ENCODE measurements at places on chromosomes 5 and 9.
A peak's percentile ranks its signal among the peaks of the same experiment; 100 is the strongest.

DNA sequence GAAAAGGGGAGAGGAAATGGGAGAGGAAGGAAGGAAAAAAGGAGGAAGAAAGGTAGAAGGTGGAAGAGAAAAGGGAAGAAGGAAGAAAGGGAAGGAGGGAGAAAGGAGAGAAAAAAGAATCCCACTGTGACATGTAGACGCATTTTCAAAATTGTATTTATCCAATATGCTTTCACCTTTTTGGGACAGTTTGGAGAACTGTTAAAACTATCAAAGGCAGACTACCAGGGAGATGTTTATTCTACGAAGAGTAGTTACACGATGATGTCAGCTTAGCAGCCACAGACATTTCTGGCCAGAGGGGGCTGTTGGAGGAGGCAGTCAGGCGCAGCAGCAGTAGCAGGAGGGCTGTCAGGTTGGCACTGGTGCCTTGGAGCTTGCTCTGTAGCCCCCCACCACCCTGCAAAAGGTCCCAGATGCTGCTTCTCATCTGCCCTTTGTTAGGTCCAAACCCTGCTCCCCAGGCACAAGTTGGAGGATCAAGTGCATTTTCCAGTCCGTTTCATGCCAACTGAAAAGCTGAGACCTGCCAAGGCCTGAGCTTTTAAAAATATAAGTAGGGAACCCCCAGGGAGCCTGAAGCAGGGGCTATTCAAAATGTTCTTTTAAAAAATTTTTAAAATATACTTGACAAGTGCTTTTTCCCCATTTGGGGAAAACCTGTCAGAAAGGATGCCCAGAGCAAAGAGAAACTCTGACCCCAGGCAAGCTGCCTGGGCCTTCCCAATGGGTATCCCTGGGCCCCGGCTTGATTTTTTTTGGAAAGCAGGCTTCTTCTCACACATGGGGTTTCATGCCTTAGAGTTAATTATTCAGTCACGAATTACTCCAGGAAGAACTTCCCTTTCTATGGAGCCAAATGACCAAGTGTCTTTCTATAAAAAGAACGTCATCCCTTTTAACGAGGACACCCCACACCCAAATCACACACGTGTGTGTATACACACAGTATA, 203.3 kb downstream of the SLIT3 start:
- DNase-seq, result no peak

- no peak for DNase-seq
Observed at GRCh38 chr5:132227485-132228240, at the start of gene P4HA2. Gene P4HA2 (minus strand): TSS chr5:132227853. CDS start chr5:132218626, 9,227 bp downstream.

DNA sequence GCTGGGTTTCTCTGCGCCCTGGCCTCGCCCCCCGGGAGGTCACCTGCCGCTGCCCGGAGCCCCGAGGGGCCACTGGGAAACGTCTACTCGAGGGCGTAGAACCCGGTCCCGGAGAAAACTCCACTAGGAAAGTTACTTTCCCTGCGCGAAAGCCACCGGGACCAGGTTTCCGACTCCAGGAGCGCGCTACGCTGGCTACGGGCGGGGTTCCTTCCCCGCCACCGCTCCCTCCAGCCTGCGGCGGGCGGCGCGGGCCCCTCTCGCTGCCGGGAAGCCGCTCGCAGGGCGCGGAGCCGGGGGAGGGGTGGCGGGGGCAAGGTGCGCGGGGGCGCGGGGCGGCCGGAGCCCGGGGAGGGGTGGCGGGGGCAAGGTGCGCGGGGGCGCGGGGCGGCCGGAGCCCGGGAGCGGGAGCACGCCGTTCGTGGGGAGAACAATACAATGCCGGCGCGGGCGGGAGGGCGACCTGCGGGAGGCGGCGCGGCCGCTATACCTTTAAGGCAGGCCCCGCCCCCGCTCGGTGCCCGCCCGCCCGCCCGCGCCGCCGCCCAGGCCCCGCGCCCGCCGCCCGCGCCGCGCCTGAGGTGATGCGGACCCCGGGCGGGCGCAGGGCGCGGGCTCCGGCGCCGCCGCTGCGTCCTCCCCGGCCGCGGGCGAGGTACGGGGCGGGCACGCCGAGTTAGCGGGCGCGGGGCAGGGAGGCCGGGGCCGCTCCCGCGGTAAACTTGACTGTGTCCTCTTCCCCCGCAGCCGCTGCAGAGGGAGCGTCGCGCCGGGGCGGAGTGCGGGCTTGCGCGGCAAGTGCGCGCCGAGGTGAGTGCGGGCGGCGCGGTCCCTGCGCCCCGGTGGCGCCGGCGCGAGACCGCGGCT, 278.1 kb downstream of the AOPEP start:
- DNase-seq, result no peak

DNA sequence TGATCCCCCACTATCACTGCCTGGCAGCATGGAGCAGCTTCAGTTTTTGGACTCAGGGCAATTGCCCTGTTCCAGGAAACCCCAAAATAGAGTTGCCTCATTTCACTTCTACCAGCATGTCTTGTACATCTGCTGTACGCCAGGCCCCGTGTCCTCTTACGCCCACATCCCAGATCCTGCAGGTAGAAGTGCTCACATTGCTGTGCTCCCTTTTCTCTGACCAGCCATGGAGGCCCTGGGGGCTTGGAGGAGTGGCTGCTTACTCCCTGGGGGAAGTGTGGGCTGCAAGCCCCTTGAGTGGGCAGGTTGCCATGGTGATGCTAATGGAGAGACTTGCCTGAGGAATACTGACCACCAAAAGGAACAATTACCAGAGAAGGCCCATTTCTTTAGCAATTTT, 55.6 kb upstream of the KCNIP1 start:
- no peak for DNase-seq

GRCh38 chr9:110007477-110008270, 200.3 kb downstream of the C9orf152 start:
- no peak for DNase-seq

DNA sequence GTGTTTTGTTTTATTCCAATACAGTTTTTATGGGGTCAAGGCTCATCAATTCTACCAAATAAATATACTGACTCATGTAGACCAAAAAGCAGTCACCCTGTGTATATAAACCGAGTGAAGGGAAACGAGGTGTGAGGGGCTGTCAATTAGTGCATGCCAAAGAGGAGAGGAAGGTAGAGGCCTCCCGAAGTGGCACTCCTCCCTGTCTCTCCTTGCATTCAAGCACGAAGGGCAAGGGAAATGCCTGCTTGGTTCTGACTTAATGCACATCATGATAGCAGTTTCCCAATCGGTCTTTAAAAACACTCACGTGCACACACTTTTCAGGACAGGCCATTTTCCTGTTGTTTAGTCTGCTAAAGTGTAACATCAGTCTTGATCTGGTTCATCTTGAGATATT, 125.6 kb upstream of the SLCO6A1 start:
- no peak for DNase-seq

GRCh38 chr5:59483971-59484472, 409.5 kb downstream of the PDE4D start:
- DNase-seq, result no peak

GRCh38 chr5:119332208-119332607, 23.6 kb upstream of the TNFAIP8 start:
- DNase-seq, result no peak

GRCh38 chr9:120735415-120736126, 21.3 kb upstream of the MEGF9 start:
- DNase-seq, result peak; percentile 98

DNA sequence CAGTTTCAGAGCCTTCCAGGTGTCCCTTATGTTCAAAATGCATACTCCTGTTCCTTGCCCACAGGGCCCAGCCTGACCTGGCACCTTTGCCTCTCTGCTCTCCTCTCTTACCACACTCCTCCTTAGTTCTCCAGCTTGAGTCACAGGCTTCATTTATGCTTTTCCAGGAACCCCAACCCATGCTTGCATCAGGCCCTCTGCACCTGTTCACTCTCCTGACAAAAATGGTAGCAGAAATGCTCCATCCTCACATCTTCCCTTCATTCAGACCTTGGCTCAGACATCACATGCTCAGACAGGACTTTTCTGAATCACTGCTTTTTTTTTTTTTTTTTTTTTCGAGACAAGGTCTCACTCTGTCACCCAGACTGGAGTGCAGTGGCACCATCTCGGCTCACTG, 15.1 kb upstream of the RNF145 start:
- no peak for DNase-seq

- DNase-seq, result no peak
Observed at GRCh38 chr5:3100921-3101551, 349.6 kb upstream of the IRX2 start.

DNA sequence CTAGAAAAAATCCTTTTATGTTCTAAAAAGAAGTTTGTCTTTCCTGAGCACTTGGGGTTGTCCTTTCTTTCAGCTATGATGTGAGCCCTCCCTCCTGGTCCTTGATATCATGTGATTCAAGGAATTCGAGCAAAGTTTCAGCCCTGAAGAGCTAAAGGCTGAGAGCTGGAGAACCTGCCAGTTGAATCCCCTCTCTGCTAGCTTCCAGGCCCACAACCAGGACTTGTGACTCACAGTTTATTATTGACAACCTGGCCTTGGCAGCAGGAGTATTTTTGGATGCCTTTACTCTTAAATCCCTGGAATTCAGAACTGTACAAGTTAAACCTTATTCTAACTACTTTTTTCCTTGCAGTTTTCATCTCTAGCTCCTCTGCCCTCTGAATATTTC, 182.8 kb downstream of the SPOCK1 start:
- DNase-seq, result no peak

- DNase-seq, result peak; percentile 73
Observed at GRCh38 chr9:32728181-32728580, 55.2 kb upstream of the TMEM215 start.

GRCh38 chr5:113526421-113526820, 12.9 kb downstream of the YTHDC2 start:
- DNase-seq, result no peak

DNA sequence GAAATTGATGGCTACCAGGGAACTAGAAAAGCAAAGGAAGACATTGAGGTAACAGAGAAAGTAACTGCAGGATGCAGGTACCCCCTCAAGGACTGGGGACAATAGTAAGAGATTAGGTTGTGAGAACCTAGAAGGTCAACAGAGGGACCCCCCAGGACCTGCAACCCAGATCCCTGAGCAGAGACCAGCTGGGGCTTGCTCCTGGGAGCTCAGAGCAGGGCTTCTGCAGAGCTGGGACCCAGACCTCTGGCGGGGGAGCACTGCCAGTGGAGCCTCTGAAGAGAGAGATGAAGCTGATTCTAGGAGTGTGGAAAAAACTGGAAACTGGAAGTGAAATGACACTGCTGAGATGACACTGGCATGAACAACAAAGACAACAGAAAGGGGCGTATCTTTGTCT, 17.2 kb downstream of the MORN5 start:
- DNase-seq, result no peak

DNA sequence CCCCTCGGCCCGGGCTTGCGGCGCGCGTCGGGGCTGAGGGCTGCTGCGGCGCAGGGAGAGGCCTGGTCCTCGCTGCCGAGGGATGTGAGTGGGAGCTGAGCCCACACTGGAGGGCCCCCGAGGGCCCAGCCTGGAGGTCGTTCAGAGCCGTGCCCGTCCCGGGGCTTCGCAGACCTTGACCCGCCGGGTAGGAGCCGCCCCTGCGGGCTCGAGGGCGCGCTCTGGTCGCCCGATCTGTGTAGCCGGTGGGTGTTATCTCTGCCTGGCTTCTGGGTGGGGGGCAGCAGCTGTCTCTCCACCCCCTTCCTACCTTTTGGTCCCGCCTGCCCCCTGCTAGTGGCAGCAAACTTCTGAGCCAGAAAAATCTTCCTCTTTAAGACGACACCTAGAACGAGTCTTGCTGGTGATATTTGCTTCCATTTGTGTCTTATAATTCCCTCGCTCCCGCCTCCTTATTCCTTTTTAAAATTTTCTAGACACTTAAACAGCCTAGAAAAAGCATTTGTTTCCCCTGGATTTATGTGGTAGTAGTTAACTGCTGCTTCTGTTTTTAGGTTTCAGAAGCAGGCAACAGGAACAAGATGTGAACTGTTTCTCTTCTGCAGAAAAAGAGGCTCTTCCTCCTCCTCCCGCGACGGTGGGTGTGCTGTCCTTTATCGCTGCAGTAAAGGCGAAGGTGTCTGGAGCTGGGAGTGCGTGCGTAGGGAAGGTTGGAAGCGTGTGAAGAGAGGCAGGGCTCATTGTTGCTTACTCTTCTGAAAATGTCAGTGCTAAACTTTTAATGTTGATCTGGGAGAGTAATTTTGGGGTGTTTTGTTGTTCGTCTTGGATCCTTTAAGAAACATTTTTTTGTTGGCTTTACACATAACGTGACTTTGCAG, 554 bp downstream of the JAK2 start:
- peak; percentile 50 for DNase-seq

DNA sequence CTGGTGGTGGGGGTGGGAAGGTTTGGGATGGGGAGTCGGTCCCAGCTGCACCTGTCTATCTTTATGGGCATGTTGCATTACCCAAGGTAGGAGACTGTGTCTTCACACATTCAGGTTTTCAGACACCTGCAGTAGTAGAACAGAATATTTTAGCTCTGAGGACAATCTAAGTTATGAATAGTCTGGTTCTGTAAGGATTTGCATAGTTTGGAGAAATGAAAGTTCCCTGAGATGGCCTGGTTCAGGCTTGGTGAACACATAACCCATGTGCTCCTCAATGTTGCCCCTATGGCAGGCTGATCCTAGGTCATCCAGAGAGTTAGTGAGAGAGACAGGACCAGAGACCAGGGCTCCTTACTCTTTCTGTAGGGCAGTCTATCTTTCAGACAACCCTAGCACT, 20.7 kb downstream of the TNFSF8 start:
- no peak for DNase-seq

- DNase-seq, result no peak
Observed at GRCh38 chr9:20791682-20792081, 107.6 kb downstream of the FOCAD start.

GRCh38 chr5:36168737-36169136, 16.8 kb downstream of the SKP2 start:
- no peak for DNase-seq

DNA sequence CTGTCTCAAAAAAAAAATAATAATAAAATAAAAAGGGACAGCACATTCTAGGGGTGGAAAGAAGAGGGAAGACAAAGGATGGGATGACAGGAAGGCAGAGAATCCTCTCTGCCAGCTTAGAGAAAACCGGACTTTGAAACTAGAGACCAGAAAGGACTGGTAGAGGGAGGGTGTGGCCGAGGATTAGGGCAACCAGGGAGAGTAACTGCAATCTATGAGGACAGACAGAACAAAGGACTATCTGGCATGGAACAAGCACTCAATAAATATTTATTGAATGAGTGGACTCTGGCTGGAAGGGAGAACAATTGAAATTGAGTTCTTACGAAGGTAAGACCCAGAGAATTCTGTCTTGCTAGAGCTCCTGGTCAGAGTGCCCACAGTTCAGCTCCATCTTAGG, 2.4 kb downstream of the GBA2 start:
- no peak for DNase-seq
